Thoracic aorta (tissue), 2 donors: ENCODE measurements at places on chromosomes 3 and 15. TPM values are rescaled to one million over a fixed set of nuclear protein-coding genes. Genes with fewer than 3 reads are reported as not detected.

DNA sequence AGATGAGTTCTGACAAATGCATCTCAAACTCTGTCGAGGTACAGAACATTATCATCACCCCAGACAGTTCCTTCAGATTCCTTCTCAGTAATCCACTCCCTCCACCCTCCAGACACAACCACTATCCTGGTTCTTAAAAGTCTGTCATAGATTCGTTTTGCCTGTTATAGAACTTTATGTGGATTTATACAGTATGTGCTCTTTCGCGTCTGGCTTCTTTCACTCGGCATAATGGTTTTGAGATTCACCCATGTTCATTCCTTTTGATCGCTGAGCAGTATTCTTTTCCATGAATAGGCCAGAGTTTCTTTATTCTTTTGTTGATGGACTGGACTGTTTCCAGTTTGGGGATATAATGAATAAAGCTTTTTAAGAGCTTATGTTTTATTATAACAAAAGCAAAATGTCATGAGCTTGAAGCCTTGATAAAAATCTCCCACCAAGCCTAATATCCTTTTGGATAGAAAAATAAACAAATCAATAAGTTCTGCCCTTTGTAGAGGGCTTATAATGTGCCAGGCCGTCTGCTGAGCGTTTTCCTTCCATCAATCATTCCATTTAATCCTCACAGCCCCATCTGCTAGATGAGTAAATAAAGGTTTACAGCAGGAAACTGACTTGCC lies 21.3 kb upstream of the RFTN1 start:
- H3K4me1 ChIP-seq, result no peaks in the 10 kb centered on the region
- no peak overlapping the region for H3K4me3 ChIP-seq
- H3K36me3 ChIP-seq, result no peaks in the 10 kb centered on the region

DNA sequence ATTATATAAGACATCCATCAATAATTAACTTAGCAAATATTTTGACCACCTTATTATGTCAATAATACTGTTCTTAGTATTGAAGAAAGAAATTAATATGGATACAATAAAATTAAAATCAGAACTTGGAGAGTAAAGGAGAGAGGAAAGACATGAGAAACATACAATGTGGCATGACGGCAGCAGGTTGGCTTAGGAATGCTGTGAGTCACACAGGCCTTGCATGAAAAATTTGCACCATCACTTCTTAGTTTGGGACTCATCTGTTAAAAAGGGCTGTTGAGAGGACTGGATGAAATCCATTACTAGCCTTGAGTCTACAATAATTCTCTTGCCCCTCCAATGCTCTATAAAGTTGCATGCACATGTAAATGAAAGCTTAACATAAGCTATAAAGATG lies 880.8 kb downstream of the ROBO1 start:
- H3K27me3 ChIP-seq, result no peaks in the 10 kb centered on the region
- no peak overlapping the region for H3K27ac ChIP-seq
- no peak for DNase-seq

GPR176 gene
- 88.0 TPM for total RNA-seq

ISL2 gene
- not detected for total RNA-seq

DNA sequence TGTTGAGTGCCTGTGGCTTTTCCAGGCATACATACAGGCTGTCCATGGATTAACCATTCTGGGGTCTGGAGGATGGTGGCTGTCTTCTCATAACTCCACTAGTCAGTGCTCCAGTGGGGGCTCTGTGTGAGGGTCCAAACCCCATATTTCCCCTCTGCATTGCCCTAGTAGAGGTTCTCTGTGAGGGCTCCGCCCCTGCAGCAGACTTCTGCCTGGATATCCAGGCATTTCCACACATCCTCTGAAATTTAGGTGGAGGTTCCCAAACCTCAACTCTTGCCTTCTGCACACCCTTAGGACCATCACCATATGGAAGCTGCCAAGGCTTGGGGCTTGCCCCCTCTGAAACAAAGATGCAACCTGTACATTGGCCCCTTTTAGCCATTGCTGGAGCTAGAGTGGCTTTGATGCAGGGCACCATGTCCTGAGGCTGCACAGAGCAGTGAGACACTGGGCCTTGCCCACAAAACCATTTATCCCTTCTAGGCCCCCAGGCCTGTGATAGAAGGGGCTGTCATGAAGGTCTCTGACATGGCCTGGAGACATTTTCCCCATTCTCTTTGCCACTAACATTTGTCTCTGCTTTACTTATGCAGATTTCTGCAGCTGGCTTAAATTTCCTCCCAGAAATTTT lies 400.1 kb upstream of the MDFIC2 start:
- H3K4me1 ChIP-seq, result peaks cover 9% of the 10 kb centered on the region
- H3K27me3 ChIP-seq, result no peaks in the 10 kb centered on the region
- no peaks in the 10 kb centered on the region for H3K36me3 ChIP-seq
- H3K4me3 ChIP-seq, result no peak overlapping the region
- no peak overlapping the region for H3K27ac ChIP-seq

- DNase-seq, result no peak
- no peak overlapping the region for H3K27ac ChIP-seq
- H3K27me3 ChIP-seq, result no peaks in the 10 kb centered on the region
- no peaks in the 10 kb centered on the region for H3K36me3 ChIP-seq
- H3K4me1 ChIP-seq, result peaks cover 19% of the 10 kb centered on the region
Measured at GRCh38 chr15:92076541-92076940, 223.0 kb downstream of the SLCO3A1 start.

DNA sequence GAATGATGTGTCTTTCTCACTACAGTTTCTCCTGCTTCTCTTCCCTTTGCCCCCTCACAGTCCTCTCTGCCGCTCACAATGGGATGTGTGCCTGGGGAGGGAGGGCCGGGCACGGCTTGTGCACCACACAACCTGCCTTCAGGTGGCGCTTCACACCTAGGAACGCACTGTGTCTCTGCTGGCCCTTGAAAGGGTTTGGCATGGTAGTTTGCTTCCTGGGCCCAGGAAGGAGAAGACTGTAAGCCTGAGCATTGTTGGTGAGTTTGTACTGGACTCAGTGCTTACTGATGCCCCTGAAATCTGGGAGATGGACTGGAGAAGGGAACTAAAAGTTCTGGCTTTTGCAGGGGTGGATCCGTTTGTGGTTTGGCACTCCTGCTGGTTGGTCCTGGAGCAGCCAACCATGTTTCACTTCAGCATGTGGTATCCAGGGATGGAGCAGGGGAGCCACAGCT lies 9.2 kb downstream of the ALPK3 start:
- H3K27me3 ChIP-seq, result no peaks in the 10 kb centered on the region
- no peak overlapping the region for H3K4me3 ChIP-seq
- DNase-seq, result no peak
- H3K36me3 ChIP-seq, result no peaks in the 10 kb centered on the region

ZBED2 gene
- total RNA-seq, result not detected

- no peak overlapping the region for H3K4me3 ChIP-seq
- no peaks in the 10 kb centered on the region for H3K27me3 ChIP-seq
- DNase-seq, result no peak
Measured at GRCh38 chr15:43314171-43314570, 16.2 kb downstream of the LCMT2 start.

RTP3 gene
- total RNA-seq, result not detected

DNA sequence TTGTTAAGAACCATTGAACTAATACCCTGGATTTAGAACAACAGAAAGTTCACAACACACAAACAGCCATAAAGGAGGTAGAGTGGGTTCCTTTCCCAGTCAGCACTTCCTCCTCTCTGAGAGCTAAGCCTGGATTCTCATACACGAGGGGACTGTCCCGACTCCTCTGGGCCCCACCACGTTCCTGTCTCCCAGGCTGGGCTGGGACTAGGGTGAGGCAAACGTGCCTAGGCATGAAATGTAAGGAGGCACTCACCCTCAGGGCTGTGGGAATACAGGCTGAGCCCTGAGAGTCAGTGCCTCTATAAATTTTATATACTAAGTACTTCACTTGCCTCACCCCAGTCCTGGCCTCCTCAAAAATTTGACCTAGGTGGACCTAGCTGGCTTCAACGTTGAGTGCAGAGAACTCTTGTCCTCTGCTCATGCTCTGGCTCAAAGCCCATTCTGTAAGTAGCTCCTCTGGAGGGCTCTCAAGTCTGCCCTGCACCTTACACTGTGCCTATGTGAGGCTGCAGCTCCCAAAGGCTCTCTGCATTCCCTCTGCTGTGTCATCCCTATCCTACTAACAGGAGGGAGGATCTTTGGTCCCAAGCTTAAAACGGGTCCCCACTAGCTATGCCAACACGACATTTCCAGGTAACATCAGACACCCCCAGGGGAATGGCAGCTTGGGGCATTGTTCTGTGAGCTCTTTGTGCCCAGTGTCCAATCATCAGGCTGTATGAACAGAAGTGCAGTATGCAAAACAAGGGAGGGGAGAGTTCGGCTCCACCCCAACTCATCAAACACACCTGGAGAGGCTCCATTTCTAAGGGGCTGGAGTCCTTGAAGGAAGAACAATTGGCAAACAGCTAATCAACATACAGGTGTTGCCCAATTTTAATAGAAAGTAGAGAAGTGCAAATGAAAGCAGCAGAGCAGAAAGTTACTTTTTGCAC lies 233.2 kb downstream of the RPLP1 start:
- H3K36me3 ChIP-seq, result no peaks in the 10 kb centered on the region
- no peak overlapping the region for H3K4me3 ChIP-seq
- no peak overlapping the region for H3K27ac ChIP-seq
- no peak for DNase-seq
- no peaks in the 10 kb centered on the region for H3K27me3 ChIP-seq
- H3K4me1 ChIP-seq, result no peaks in the 10 kb centered on the region

- H3K36me3 ChIP-seq, result no peaks in the 10 kb centered on the region
- no peaks in the 10 kb centered on the region for H3K27me3 ChIP-seq
- DNase-seq, result no peak
- no peak overlapping the region for H3K27ac ChIP-seq
- no peak overlapping the region for H3K4me3 ChIP-seq
Measured at GRCh38 chr15:39628546-39629257, 47.8 kb downstream of the THBS1 start.

DNA sequence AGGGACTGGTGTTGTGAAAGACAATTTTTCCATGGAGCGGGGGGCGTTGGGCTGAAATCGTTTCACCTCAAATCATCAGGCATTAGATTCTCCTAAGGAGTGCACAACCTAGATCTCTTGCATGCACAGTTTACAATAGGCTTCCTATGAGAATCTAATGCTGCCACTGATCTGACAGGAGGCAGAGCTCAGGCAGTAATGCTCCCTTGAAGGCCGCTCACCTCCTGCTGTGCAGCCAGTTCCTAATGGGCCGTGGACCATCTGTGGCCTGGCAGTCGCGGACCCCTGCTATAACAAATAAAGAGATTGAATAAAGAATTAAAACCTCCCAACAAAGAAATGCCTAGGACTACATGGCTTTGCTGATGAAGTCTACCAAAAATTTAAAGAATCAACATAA lies 25.3 kb upstream of the ANKRD28 start:
- H3K4me1 ChIP-seq, result peaks cover 7% of the 10 kb centered on the region
- no peaks in the 10 kb centered on the region for H3K27me3 ChIP-seq
- H3K36me3 ChIP-seq, result no peaks in the 10 kb centered on the region
- no peak overlapping the region for H3K27ac ChIP-seq
- no peak overlapping the region for H3K4me3 ChIP-seq
